ENCODE measurements at places on chromosomes 7 and 10.

- DNase-seq = no peak
Observed at GRCh38 chr10:119867317-119867716, 5.3 kb downstream of the MCMBP start.

- DNase-seq = peak; percentile 32
Observed at GRCh38 chr10:91043173-91043910, 122.5 kb upstream of the ANKRD1 start.

DNA sequence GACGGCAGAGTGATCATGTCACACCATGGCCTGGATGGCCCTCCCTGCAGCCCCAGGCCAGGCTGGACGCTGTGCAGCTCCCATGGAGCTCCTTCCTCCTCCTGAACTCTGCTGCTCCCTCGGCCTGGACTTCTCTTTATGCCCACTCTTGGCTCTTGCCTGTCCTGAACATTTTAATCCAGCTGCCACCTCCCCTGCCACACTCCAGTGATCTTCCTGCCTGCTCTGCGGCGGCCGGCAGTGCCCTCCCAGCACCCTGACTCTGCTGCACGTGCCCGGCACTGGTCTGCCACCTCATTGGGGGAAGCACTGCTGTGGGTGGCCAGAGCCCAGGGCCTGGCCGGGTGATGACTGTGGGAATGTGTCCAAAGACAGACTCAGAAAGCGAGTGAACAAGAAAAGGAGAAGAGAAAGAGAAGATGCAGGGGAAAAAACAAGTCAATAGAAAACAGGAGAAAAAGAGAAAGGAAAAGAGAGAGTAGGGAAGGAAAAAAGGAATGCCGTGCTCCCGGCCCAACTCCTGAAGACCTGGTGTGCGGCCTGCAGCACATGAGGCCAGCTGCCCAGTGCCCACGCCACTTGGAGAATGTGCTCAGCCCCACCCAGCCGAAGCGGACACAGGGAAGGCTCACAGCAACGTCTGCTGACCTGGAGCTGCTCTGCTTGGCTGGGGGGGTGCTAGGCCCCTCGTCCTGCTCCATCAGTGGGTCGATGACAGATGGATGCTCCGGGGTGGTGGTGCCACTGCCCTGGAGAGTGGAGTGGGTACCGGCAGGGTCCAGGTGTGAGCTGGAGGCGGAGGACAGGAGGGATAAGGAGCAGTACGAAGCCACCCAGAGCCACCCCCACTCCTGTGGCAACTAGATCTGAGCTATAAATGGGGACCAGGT is 115.9 kb downstream of the DLG5 start:
- DNase-seq = no peak

DNA sequence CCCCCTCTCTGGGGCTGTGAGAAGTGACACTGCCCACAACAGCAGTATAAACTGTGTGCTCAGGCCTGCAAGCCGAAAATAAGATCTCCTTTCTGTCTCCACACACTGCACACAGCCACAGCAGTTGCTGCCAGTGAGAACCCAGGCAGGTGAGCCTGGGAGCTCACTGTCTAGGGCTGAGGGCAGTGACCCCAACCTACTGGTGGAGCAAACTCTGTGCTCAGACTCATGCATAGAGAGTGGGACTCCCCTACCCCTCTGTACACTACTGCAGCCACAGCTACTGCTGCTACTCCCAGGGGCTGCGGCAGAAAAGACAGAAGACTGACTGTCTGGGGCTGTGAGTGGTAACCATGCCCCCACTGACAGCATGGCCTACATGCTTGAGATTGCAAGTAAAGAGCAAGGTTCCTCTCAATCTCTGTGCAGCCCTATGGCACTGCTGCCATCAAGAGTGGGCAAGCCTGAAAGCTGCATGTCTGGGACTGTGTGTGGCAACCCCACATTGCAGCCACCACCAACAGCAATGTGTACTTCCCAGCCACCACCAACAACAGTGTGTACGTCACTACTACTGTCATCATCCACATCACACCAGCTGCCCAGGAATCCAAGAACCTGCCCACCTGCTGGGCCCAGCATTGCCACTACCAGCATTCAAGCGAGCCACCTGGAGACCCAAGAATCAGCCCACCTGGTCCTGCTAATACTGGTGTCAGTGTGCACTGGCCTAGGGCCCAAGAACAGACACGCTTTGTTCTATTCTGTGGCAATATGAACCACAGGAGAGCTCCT is 226.1 kb downstream of the XPNPEP1 start:
- DNase-seq = no peak

DNA sequence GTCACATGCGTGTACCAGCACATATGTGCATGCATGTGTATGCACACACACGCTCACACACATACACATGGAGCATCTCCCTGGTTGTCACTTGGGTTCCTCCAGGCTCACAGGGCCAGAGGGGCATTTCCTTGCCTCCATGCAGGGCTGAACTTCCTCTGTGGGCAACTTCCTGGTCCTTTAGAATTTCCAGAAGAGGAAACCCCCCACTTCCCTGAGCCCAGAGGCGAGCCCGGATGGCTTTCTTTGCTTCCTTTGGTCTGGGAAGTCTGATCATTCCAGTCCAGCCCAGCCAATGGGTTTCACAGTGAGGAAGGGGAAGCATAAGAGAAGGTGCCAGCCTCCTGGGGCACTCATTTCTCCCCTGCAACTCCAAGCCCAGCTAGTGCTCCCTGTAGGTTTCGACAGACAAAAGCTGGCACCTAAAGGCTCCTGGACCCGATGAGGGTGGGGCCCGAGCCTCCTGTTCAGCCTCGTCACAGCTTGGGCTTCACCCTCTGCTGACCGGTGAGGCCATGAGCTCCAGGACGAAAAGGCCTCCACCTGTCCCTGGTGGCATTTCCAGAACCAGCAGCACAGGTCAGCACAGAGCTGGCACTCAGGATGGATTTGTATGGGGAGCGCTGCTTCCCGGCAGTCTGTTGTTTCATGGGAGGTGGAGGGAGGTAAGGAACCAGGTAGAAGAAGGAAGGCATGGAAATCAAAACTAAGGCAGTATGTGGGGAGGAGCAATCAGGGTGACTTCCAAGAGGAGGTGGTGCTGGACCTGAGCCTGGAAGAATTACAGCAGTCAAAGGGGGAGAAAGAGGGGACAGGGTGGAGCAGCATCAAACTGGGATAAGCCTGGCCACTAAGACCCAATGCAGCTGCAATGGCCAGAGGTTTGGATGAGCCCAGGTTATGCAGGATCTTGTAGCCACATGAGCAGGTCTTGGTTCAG is 23.7 kb downstream of the BTBD16 start:
- DNase-seq = no peak

DNA sequence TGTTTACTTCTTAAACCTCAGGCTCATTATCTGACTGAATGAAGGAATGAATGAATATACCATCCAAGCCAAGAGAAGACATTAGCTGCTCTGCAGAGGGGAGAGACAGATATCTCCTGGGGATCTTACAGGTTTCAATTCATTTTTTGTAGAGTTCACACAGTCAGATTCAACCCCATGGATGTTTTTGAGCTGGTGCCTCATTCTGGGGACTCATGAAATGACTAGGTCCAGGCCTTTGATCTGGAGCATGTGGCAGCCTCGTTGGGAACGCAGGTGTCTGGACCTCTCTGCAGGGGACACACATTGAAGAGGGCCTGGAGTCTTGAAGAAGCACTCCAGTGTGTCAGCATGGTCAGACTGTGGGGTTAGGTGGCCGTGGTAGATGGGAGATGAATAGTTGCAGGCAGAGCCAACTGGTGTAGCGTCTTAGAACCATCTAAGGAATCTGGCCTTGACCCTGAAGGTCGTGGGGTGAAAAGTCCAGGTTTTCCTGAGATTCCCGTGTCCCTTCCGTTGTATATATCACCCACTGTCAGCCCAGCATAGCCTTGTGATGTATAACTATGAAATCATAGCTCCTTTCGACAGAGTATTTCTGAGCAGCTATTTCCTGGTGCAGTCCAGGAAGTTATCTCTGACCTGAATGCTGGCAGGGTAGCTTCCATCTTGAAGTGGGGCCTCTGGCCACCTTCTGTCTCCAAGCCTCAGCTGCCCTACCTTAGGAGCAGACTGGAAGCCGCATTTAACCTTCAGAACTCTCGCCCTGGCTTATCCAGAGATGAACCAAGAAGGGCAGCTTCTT is 22.3 kb downstream of the BTBD16 start:
- no peak for DNase-seq

- DNase-seq = no peak
Observed at GRCh38 chr10:100325158-100325557, 4.9 kb downstream of the PKD2L1 start.

- peak; percentile 32 for DNase-seq
Observed at GRCh38 chr10:88990384-88991160, at the start of gene FAS. TSS of gene FAS (plus strand) at chr10:88990798. CDS start at chr10:88990877, 79 bp downstream.

- no peak for DNase-seq
Observed at GRCh38 chr7:152366662-152367061, 69.1 kb downstream of the KMT2C start.

DNA sequence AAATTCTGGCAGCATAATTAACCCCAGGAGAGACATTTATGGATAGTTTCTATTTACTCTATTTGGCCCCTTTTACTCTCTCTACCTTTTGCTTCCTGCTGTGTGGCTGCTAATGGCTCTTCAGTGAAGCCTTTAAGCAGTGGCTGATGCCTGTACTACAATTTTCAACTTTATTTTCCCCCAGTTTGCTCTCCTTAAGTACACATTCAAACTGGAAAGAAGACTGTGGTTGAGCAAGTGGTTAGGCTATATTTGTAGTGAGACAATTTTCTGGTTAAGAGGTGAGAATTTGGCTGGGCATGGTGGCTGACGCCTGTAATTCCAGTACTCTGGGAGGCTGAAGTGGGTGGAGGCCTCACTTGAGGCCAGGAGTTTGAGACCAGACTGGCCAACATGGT is 8.5 kb upstream of the RSBN1L start:
- DNase-seq = no peak

- no peak for DNase-seq
Observed at GRCh38 chr10:118584181-118584954, 11.1 kb downstream of the PRLHR start.

GRCh38 chr7:101714097-101714496 is 85.0 kb upstream of the MYL10 start:
- DNase-seq = no peak

- DNase-seq = no peak
Observed at GRCh38 chr10:73480158-73480557, 15.7 kb downstream of the PPP3CB start.

DNA sequence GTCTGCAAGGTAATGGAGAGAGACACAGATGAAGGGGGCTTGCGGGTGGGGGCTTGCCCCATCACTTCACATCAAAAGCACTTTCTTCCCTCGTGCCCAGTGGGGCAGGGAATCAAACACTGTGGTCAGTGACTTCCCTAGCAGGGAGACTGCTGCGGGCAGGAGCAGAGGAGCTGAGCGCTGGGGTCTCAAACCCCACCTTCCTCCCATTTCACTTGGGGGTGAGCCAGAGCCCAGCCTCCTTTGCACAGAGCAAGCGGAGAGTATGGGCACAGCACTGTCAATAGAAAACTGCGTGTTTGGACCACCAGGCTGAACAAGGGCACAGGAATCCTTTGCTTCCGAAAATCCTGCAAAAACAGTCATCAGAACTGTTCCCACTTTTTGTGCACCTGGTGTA is 355.8 kb upstream of the MKI67 start:
- no peak for DNase-seq

DNA sequence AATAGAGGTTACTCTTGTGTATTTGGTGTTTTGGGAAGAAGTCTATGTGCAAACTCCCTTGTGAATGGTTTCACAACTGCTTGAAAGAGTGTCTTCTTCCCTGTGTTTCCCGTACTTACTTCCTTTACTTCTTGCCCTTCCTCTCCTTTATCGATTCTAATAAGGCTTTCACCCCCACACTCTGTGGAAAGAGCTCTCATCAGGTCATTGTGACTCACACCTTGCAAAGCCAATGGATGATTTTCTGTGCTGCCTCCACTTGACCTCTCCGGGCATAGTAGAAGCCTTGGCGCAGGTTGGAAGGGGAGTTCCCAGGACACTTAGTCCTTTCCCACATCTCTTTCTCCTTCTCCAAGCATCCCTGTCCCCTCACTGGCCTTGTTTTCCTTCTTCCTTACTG is 6.2 kb upstream of the TSPAN15 start:
- no peak for DNase-seq

DNA sequence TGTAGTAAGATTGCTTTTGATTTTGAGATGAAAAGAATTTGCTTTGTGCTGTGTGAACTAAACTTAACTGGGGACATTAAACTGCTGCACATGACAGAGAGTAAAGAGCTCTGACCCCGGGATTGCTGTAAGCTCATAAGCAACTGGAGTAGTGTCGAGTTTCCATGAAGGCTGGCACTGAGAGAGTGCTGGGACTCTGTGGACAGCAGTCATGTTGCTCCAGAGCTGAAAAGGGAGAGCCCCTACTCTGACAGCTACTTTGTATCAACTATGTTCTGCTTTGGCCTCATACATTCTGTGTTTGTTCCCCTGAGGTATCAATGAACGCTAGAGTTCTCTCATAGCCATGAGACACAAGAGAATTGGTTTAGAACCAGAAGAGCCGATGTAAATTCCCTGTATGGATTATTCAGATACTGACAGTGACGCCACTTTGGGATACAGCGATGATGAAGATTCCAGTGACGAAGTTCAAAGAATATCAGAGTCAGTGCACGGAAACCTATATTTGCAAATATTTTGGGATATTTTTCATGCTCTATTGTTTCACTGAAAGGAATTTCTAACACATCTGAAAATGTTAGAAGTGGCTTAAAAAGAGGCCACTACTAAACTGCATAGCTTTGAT is 185.9 kb upstream of the DKK1 start:
- peak; percentile 41 for DNase-seq

DNA sequence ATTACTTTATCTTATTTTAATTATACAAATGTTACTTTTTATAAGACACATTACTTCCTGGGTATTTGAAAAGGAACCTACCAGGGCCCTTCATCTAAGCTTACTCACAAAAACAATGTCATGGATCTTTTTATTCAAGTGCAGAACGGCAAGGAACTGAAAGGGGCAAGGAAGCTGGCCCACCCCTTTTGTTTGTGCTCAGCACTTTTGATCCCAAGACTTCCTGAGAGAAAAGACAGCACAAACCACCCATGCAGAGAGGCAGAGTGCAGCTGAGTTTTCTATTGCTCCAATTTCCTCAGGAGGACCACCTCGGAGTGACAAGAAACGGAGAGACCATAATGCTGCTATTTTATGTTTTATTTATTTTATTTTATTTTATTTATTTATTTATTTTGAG is 232.0 kb upstream of the NRP1 start:
- DNase-seq = no peak

- DNase-seq = no peak
Observed at GRCh38 chr7:78499971-78500370, 701.4 kb downstream of the PHTF2 start.

GRCh38 chr7:114309729-114310128 is 104.9 kb upstream of the FOXP2 start:
- DNase-seq = no peak

All from HEK293T (cell line).